ENCODE measurements at places on chromosomes 11 and 22. TPM values are rescaled to one million over a fixed set of nuclear protein-coding genes. Genes with fewer than 3 reads are reported as not detected.

DNA sequence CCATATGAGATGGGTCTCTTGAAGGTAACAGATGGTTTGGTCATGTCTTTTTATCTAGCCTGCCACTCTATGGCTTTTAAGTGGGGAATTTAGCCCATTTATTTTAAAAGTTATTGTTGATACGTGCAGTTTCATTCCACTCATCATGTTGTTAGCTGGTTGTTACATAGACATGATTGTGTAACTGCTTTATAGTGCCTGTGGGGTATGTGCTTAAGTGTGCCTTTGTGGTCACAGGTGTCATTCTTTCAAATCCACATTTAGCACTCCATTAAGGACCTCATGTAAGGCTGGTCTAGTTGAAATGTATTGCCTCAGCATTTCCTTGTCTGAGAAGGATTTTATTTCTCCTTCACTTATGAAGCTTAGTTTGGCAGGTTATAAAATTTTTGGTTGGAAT, 263.8 kb upstream of the LUZP2 start:
- no peaks in the 10 kb centered on the region for H3K4me1 ChIP-seq
- no peak for DNase-seq
- no peaks in the 10 kb centered on the region for H3K36me3 ChIP-seq
- no peak overlapping the region for H3K4me3 ChIP-seq

GRCh38 chr22:28911777-28912669, 28.7 kb downstream of the ZNRF3 start:
- peaks cover 65% of the 10 kb centered on the region for H3K27me3 ChIP-seq
- H3K4me1 ChIP-seq: peaks cover 15% of the 10 kb centered on the region
- H3K27ac ChIP-seq: no peak overlapping the region
- H3K4me3 ChIP-seq: no peak overlapping the region

DNA sequence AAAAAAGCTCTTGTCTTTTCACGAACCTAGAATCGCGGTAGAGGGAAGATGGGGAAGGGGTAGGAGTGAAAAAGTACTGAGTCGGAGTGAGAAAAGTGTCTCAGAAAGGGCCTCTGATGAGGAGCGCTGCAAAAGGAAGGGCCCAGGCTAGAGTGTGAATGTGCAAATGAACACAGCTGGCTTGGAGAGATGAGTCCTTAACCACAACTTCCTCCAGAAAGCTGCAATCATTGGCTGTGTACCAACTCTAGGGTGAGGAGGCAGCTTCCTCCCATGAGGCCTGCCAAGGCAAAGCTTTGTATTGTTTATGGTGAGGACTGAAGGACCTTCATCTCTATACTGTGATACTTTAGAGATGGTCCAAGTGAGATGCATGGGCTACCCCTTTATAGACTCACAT, 566.9 kb upstream of the ANO5 start:
- no peak overlapping the region for H3K27ac ChIP-seq
- no peaks in the 10 kb centered on the region for H3K4me1 ChIP-seq
- H3K4me3 ChIP-seq: no peak overlapping the region
- H3K27me3 ChIP-seq: no peaks in the 10 kb centered on the region

- H3K27me3 ChIP-seq: no peaks in the 10 kb centered on the region
- H3K4me1 ChIP-seq: peaks cover 26% of the 10 kb centered on the region
- H3K27ac ChIP-seq: peak within 1 kb of the TSS; percentile 88
- peak; percentile 98 for DNase-seq
- H3K4me3 ChIP-seq: peak within 1 kb of the TSS; percentile 100
These were observed at the start of gene PICALM for GRCh38 chr11:86068951-86069407. TSS of gene PICALM (minus strand) at chr11:86069084. CDS start at chr11:86068780, 304 bp downstream.

The OR5AP2 gene
- not detected for total RNA-seq

DNA sequence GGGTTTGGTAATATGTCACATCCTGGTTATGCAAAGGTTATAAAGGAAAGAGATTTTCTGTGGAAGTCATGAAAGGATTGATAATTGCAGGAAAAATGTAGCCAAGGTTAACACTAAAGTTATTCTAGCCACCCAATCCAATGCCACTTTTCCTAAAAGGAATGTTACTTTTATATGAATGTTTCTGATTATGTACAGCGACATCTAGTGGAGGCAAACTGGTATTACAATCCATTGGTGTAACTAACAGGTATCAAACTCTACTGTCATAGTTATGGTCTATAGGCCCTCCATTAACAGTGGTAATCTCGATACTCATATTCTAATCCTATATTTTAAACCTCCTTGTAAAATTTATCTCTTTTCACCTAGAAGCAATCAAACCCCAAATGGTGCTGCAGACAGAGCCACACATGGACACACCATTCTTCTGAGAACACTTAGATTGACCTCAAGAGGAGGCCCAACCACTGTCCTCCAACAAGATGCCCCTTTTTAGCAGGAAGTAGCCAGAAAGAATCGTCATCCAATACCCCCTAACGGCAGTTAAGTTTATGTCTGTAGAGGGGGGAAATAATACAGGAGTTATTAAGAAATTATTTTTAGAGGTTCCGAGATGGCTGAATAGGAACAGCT, 74.9 kb upstream of the RAG2 start:
- H3K4me3 ChIP-seq: no peak overlapping the region
- no peaks in the 10 kb centered on the region for H3K4me1 ChIP-seq
- no peaks in the 10 kb centered on the region for H3K36me3 ChIP-seq
- H3K27ac ChIP-seq: no peak overlapping the region

- no peaks in the 10 kb centered on the region for H3K27me3 ChIP-seq
- no peak overlapping the region for H3K27ac ChIP-seq
- H3K36me3 ChIP-seq: no peaks in the 10 kb centered on the region
- DNase-seq: peak; percentile 14
- H3K4me3 ChIP-seq: no peak overlapping the region
These were observed 447.7 kb downstream of the TBC1D22A start for GRCh38 chr22:47210112-47210657.

Data from activated CD4-positive, alpha-beta memory T cell treated with anti-CD3 and anti-CD28 coated beads, Interleukin-2, amount 10 ng/mL, durations not matched to agents 7 days and 5 days (primary cell).